CD4-positive, alpha-beta T cell treated with Interleukin-17A for 1 hour (primary cell): ENCODE measurements at places on chromosomes 6 and 20.
A peak's percentile ranks its signal among the peaks of the same experiment; 100 is the strongest.

- DNase-seq, result no peak
Observed at GRCh38 chr20:34896086-34896621, 19.7 kb downstream of the ACSS2 start.

DNA sequence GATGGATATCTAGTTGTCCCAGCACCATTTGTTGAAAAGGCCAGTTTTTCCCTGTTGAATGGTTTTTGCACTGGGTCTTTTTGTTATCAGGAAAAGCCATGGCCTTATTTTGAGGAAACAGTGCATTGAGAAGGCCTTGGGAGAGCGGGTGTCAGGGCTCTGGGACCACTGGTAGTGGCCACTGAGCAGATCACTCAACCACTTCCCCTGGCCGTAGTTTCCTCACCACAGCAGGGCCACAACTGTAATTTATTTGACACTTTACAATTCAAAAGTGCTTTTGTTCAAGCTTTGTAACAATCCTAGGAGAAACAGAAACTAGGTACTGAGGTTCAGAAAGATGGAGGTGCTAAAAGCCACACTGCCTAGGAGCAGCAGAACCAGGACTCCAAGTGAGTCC is 281.8 kb downstream of the GMDS start:
- DNase-seq, result no peak

DNA sequence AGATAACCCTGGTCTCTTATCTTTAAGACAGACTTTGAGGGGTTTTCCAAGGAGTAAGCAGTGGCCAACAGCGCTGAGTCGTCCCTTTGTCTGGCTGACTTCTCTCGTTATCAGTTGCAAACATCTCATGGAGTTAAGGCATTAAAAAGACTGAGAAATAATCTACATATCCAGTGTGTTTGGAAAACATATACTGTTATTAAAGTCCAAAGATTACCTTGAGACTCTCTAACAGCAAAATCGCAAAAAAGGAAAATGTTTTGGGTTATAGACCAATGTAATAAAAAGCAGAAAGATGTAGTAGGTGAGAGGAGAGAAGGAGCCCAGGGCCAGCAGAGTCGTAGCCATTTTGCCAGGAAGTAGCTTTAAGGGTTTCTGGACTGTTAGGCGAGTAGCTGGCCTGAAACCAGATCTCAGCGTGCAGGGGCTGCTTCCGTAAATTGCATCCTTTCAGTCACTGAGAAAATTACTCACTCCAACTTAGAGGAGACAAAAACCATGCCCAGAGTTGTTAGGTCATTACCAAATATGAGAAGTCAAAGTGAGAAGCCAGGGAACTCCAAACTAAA is 24.6 kb downstream of the MYLK4 start:
- peak; percentile 7 for DNase-seq

DNA sequence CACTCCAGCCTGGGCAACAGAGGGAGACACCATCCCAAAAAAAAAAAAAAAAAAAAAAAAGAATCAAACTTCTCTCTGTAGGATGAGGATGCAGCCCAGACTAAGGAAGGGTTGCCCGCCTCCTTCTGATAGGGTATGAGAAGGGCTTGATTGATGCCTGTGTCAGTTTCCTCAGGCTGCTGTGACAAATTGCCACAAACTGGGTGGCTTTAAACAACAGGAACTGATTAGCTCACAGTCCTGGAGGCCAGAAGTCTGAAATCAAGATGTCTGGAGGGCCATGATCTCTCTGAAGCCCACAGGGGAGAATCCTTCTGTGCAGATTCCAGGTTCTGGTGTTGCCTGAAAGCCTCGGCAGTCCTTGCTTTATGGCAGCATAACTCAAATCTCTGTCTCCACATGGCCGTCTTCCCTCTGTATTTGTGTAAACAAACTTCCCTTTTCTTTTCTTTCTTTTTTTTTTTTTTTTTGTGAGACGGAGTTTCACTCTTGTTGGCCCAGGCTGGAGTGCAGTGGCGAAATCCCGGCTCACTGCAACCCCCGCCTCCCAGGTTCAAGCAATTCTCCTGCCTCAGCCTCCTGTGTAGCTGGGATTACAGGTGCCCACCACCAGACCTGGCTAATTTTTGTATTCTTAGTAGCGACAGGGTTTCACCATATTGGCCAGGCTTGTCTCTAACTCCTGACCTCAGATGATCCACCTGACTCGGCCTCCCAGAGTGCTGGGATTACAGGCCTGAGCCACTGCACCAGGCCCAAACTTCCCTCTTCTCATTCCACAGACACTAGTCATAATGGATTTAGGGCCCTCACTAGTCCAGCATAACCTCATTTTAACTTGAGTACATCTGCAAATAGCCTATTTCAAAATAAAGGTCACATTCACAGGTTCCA is 11.2 kb upstream of the CDK19 start:
- no peak for DNase-seq

DNA sequence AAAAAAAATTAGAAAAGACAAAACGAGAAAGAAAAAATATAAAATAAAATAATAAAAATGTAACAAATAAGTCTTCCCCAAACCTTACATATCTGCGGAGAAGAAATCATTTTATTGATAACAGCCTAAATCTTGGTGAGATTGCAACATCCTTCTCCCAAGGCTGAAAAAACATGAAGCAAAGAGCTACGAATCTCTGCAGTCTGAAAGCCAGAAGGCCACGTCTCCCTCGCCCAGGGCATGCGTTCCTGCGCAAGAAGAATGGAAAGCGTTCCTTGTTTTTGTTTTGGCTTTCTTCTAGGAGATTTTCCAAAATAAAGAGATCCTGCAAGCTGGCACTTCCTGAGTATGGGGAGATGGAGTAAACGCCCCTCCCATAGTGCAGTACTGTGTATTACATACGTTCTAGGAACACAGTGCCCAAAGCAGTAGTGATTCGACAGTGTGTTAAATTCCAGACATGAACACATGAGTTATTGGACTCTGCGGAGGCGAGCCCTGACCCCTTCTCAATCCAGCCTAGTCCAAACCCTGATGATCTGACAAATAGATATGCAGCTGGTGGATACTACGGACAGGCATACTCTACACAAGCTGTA is 126.7 kb upstream of the RREB1 start:
- DNase-seq, result no peak

- DNase-seq, result peak; percentile 98
Observed at GRCh38 chr6:158868890-158869825, 50.0 kb upstream of the EZR start.

- DNase-seq, result no peak
Observed at GRCh38 chr6:31172973-31173384, 2.5 kb upstream of the POU5F1 start.

DNA sequence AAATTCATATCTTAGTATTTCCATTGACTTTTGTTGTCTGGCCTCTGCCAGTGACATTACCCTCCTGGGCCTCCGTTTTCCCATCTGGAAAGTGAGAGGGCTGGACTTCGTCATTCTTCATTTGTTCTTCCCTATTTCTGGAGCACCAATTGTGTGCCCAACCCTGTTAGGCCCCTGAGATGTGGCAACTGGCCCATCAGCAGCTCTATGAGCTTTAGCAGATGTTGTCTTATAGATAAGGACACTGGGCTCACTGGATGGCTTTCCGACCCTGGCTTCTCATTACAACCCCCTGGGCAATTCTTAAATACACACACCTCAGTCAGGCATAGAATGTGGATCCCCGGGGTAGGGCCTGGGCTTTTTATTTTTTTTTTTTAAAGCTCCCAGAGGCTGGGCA is 14.7 kb downstream of the PABPC1L start:
- no peak for DNase-seq

GRCh38 chr6:76682842-76683241 is 610.4 kb upstream of the IMPG1 start:
- no peak for DNase-seq
